Activated T-helper 2 cell treated with anti-CD3 and anti-CD28 coated beads, Interferon-gamma antibody, Interleukin-2, Interleukin-4, amounts not matched to agents 10 μg/mL and 5 μg/mL and 100 μg/mL, durations not matched to agents 14 hours and 24 hours and 36 hours (primary cell): ENCODE measurements at places on chromosomes 7 and 10. TPM values are rescaled to one million over a fixed set of nuclear protein-coding genes. Genes with fewer than 3 reads are reported as not detected.

GRCh38 chr7:158765020-158765419 is 60.4 kb upstream of the NCAPG2 start:
- no peak for DNase-seq
- H3K4me3 ChIP-seq: no peak overlapping the region
- peaks cover 70% of the 10 kb centered on the region for H3K36me3 ChIP-seq
- H3K27me3 ChIP-seq: no peaks in the 10 kb centered on the region

DNA sequence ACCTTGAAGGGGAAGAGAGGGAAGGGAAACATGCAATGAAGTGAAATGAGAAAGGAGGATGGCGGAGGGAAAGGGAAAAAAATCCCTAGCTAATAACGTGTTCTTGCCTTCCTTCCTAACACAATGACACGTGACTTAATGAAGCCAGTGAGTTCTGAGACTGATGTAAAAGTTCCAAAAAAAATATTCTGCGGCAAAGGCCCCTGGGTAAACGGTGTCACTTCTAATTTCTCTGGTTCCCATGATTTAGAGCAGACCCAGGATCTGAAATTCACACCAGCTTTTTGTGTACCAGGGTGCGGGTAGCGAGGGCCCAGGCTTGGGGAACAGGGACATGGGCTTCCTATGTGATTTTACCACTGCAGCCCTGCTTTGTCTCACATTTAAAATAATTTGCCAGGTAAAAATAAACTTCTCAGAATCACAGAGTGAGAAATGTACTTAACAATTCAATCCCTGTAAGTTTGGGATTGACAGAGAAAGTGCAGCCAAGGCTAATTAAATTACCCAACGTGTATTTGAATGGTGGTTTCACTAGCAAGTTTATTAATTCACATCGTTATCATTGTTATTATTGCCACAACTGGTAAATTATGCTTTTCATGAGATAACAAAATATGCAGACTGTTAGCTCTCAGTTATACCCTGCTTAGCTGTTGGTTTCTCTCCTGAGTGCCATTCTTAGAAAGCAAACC is 182.4 kb downstream of the SEM1 start:
- H3K4me1 ChIP-seq: peaks cover 6% of the 10 kb centered on the region
- H3K27me3 ChIP-seq: peaks cover 20% of the 10 kb centered on the region
- no peaks in the 10 kb centered on the region for H3K36me3 ChIP-seq
- no peak overlapping the region for H3K27ac ChIP-seq
- no peak overlapping the region for H3K4me3 ChIP-seq

DNA sequence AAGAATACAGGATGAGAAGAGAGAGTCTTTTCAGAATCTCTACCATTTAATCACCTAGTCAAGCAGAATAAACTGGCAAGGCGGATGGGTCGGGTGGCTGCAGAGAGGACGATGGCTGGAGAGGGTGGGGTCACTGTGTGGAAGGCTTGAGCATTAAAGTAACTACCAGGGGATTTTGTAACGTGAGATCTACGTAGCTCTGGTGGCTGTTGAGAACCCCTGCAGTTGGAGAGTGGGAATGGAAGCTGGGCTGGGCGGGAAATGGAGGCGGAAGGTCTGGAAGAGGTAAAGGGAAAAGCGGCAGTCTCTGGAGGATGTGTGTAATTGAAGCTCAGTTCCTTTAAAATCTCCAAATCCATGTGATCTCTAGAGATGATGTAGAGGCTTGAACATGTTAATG is 135.0 kb downstream of the GATA3 start:
- DNase-seq: no peak
- no peak overlapping the region for H3K27ac ChIP-seq
- H3K4me3 ChIP-seq: no peak overlapping the region
- no peaks in the 10 kb centered on the region for H3K27me3 ChIP-seq
- peaks cover 10% of the 10 kb centered on the region for H3K4me1 ChIP-seq

The ATOH7 gene
- total RNA-seq: not detected in 2 replicates

GRCh38 chr7:105775580-105775979 is 100.8 kb downstream of the ATXN7L1 start:
- peaks cover 4% of the 10 kb centered on the region for H3K36me3 ChIP-seq
- H3K27ac ChIP-seq: no peak overlapping the region
- H3K4me1 ChIP-seq: peaks cover 2% of the 10 kb centered on the region

DNA sequence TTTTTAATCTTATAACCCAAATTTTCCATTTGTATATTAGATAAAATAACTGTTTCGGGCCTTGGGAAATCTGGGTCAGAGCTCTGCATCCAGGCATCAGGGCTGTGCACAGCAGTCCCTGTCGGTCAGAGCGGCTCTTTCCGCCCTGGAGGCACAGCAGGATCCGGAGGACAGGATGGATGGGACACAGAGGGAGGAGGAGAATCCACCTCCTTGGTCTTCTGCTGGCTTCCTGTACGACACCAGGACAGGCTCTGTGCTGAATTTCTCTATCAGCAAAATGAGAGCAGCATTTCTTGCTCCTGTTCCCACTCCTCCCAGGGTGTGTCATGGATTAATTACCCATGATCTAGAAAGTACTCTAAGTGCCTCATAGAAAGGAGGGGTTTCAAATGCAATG is 254.9 kb downstream of the SKAP2 start:
- peaks cover 12% of the 10 kb centered on the region for H3K27me3 ChIP-seq
- H3K27ac ChIP-seq: no peak overlapping the region
- no peaks in the 10 kb centered on the region for H3K4me1 ChIP-seq
- no peak for DNase-seq

The ZNF467 gene
- total RNA-seq: not detected in 2 replicates

GRCh38 chr10:112775892-112776674 is 174.0 kb upstream of the TCF7L2 start:
- H3K27ac ChIP-seq: no peak overlapping the region
- H3K27me3 ChIP-seq: no peaks in the 10 kb centered on the region
- peaks cover 2% of the 10 kb centered on the region for H3K4me1 ChIP-seq

DNA sequence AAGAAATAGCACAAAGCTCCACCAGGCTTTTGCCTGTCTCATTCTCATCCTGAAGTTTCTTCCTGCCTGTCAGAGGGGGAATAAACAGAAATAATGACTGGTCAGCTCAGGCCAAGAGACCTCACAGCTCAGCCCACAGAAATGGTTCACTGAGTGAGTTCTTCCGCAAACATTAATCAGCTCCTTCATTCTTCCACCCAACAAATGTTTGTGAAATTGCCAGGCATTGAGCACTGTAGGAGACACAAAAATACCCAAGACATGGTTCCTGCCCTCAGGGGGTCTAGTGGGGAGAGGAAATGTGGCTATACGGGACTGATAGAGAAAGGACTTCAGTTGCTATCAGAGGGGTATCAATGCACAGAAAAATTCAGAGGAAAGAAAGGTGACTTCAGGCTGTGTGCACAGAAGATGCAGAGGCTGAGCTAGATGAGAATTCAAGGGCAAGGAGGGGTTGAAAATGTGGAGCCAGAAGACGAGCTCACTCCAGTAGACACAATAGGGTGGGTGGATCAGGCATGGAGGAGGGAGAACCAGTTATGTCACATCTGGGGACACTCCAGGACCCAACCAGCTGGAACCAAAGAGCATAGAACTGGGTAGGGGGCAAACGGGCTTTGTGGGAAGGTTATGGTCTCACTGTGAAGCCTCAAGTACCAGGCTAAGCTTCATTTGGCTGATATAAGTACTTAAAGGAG is 20.9 kb downstream of the MYOF start:
- peaks cover 25% of the 10 kb centered on the region for H3K4me1 ChIP-seq
- H3K4me3 ChIP-seq: no peak overlapping the region
- no peak for DNase-seq
- H3K27me3 ChIP-seq: no peaks in the 10 kb centered on the region

- H3K27ac ChIP-seq: no peak overlapping the region
- no peaks in the 10 kb centered on the region for H3K4me1 ChIP-seq
- H3K36me3 ChIP-seq: no peaks in the 10 kb centered on the region
- no peak overlapping the region for H3K4me3 ChIP-seq
- no peaks in the 10 kb centered on the region for H3K27me3 ChIP-seq
Measured at GRCh38 chr7:102004848-102005247, 187.4 kb downstream of the CUX1 start.

DNA sequence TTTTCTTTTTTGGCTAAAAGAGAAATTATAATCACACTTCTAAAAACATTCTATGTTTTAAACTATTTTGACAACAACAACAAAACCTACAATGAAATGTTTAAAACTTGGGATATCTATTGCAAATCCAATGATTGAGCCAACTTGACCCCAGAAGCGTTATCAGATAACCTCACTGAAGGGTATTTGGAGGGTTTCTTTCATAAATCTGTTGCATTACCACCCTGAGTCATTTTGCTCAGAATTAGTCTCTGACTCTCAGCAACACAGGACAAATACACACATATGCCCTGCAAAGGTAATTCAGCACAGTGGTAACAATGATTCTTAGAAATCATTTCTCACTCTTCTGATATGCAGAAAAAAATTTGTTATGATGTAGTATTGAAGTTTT is 2.3 kb upstream of the COL1A2 start:
- H3K27ac ChIP-seq: peak overlapping the region; percentile 79
- DNase-seq: no peak
- no peak overlapping the region for H3K4me3 ChIP-seq
- peaks cover 3% of the 10 kb centered on the region for H3K27me3 ChIP-seq

DNA sequence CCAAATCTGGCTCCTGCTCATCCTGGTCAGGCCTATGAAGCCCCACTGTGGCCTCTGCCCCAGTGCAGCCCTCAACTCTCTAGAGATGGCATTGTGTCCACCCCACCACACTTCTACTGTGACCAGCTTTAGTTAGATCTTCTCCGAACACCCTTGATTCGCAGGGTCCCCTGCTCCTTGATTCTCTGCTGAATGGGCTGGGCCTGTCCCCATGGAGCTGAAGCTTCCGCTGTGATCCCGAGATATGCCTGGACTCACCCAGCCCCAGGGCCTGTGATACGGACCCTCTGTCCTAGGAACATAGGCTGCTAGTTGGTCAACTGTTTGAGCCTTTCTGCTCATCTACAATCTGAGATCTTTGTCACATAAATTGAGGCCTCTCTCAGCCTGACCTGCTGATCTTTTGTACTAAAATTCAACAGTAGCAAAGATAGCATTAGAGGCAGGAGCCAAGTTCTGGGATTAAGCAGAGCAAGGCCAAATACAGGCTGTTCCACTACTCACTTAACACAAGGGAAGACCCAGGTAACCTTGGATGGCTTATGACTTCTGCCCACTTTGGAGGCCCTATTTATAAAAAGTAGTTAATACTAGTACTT is 6.5 kb upstream of the PPIF start:
- H3K4me3 ChIP-seq: no peak overlapping the region
- H3K4me1 ChIP-seq: peaks cover 21% of the 10 kb centered on the region
- DNase-seq: no peak
- H3K36me3 ChIP-seq: no peaks in the 10 kb centered on the region
- H3K27me3 ChIP-seq: no peaks in the 10 kb centered on the region

DNA sequence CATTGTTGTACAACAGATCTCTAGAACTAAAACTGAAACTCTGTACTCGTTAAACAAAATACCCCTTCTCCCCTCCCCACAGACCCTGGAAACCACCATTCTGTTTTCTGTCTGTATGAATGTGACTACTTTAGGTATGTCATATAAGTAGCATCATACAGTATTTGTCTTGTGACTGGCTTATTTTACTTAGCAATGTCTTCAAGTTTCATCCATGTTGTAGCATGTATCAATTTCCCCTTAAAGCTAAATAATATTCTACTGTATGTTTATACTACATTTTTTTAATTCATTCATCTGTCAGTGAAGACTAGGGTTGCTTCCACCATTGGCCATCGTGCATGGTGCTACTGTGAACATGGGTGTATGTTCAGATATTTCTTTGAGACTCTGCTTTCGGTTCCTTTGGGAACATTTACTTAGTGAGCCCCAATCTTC is 71.2 kb upstream of the RPA3 start:
- no peak overlapping the region for H3K27ac ChIP-seq
- no peaks in the 10 kb centered on the region for H3K27me3 ChIP-seq
- peaks cover 20% of the 10 kb centered on the region for H3K4me1 ChIP-seq
- peaks cover 13% of the 10 kb centered on the region for H3K36me3 ChIP-seq
- no peak for DNase-seq

DNA sequence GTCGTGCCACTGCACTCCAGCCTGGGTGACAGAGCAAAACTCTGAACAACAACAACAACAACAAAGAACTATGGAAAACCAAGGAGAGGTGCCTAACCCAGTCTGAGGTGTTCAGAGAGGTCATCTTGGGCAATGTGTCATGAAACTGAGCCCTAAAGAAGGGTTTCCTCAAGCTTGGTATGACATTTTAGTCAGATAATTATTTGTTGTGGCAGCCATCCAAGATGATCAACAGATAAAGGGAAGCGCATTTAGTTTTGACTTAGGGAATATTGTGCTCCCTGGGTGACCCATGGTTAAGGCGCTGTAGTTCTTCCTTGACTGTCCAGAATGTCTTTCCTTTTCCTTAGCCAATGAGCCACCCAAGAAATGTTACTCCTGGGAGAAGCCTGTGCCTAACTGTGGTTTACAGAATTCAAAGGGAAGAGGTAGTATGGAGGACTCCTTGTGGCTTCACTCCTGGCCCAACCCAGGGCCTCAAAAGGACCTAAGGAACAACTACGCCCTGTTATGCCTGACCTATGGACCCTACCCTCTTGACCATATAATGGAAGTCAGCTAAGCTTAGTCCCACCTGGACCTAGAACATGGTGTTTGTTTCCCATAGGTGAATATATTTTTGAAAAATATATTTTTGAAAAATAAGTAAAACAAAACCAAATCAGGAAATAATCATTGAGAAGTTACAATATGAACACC is 42.4 kb downstream of the TPST1 start:
- H3K36me3 ChIP-seq: no peaks in the 10 kb centered on the region
- H3K4me3 ChIP-seq: no peak overlapping the region
- no peak for DNase-seq
- no peaks in the 10 kb centered on the region for H3K4me1 ChIP-seq
- no peaks in the 10 kb centered on the region for H3K27me3 ChIP-seq

- DNase-seq: no peak
- no peak overlapping the region for H3K4me3 ChIP-seq
- H3K27ac ChIP-seq: no peak overlapping the region
- peaks cover 4% of the 10 kb centered on the region for H3K36me3 ChIP-seq
- H3K27me3 ChIP-seq: peaks cover 61% of the 10 kb centered on the region
Measured at GRCh38 chr10:112948196-112948595, 1.9 kb upstream of the TCF7L2 start.

The TRIM73 gene
- 5.7 and 6.4 TPM in 2 replicates for total RNA-seq

The GPRIN2 gene
- not detected in 2 replicates for total RNA-seq

The OR2A12 gene
- not detected in 2 replicates for total RNA-seq

The C10orf62 gene
- not detected in 2 replicates for total RNA-seq

- H3K27me3 ChIP-seq: no peaks in the 10 kb centered on the region
- no peak for DNase-seq
- peaks cover 5% of the 10 kb centered on the region for H3K36me3 ChIP-seq
- peaks cover 8% of the 10 kb centered on the region for H3K4me1 ChIP-seq
- no peak overlapping the region for H3K4me3 ChIP-seq
Measured at GRCh38 chr7:157876469-157877285, 539.9 kb downstream of the DNAJB6 start.

The PDK4 gene
- not detected in 2 replicates for total RNA-seq

- no peak for DNase-seq
- peaks cover 39% of the 10 kb centered on the region for H3K4me1 ChIP-seq
- H3K36me3 ChIP-seq: no peaks in the 10 kb centered on the region
- H3K4me3 ChIP-seq: peak overlapping the region; percentile 65
- H3K27ac ChIP-seq: no peak overlapping the region
- peaks cover 64% of the 10 kb centered on the region for H3K27me3 ChIP-seq
Measured at GRCh38 chr10:21517134-21518031, 8.1 kb downstream of the SKIDA1 start.
